Activated T-cell treated with anti-CD3 and anti-CD28 coated beads for 4 hours (primary cell): ENCODE measurements at places on chromosomes 1 and 21.

DNA sequence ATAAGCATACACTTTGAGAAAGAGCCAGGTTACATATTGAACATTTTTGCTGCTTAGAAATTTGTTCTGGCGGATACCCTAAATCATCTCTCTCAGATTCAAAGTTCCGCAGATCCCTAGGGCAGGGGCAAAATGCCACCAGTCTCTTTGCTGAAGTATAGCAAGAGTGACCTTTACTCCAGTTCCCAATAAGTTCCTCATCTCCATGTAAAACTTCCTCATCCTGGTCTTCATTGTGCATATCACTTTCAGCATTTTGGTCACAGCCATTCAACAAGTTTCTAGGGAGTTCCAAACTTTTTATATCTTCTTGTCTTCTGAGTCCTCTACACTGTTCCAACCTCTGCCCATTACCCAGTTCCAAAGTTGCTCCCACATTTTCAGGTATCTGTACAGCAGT lies 23.3 kb upstream of the LYPD8 start:
- no peak for DNase-seq

DNA sequence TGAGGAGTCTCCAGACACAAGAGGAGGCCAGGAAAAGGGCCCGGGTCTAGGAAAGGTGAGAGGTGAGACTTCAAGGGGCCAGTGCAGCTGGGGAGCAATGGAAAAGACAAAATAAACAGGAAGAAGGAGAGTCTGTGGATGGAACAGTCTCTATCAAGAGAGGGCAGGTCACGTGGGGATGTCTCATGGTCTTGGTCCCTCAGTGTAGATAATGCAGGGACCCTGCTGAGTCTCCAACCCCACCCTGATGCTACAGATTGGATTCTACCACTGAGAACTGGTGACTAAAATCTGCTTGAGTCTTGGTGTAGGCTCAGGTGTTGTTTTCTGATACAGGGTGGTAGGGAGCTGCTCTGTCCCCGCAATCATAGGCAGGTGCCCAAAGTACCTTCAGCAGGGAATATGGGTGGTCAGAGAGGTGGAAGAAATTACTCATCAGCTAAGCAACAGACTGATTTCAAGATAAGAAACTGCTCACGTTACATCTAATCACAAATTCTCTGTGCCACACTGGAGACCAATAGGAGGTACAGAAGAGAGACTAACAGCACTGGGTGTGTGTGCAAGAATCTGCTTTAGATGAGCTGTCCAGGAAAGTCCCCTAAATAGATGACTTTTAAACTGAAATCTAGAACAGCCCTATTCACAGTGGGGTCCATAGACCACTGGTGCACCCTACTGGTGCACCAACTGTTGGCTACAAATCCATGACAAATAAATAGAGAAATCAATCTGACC lies 101.5 kb upstream of the TLR5 start:
- no peak for DNase-seq

GRCh38 chr21:43707462-43707861 lies 11.5 kb upstream of the PDXK start:
- DNase-seq: no peak

DNA sequence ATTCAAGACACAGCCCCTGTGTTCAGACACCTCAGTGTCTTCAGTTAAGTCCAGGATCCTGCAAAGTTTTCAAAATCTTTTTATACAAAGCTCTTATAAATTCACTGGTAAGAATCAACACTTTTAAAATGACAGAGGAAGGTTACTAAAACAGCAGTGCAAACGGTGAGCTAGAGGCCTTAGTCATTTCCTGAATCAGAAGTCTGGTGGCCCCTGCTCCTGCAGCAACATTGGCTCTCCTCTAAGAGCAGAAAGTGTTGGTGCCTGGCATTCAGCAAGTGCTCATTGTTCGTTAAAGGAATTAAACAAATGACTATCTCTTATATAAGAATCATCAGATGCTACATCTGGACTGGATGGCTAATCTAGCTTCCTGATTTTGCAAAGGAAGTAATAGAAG lies 282.9 kb downstream of the PTGER3 start:
- no peak for DNase-seq

DNA sequence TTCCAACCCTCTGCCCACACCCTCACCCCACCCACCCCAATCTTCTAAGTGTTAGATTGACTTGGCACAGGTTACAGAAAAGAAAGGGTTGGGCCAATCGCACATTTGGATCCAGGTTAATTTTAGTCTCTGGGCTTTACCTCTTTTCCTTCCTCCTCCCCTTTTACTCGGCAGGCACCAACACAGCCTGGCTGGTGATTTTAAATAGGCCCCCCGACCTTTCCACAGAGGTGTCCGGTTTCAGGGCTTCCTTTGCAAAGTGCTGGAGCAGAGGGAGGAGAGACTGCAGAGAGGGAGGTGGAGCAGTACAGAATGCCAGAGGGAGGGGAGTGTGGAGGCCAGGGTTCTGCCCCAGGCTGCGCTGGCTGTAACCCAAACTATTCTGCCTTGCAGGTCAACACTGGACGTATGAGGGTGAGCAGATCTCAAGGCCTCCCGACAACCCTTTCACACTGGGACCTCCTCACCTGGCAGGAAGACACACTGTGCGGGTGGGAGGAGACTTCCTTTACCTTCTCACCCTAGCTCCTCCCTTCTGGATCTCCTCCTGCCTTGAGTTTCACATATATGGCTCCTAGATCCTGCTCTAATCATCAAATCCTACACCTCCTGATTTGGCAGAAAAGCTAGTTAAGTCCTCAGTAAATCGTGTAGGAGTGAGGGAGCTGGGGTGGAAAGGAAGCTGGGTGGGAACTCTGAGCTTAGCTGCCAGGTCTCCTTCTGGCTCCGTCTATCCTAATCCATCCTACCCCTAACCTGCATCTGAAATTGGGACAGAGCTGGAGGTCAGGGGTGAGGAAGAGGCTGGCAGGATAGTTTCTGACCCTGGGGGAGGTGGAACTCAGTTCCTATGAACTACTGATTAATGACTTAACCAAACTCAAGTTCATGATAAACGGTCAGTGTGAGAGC lies 2.4 kb downstream of the CA14 start:
- DNase-seq: no peak

GRCh38 chr1:172177849-172178248 lies 242.6 kb upstream of the C1orf105 start:
- DNase-seq: no peak

DNA sequence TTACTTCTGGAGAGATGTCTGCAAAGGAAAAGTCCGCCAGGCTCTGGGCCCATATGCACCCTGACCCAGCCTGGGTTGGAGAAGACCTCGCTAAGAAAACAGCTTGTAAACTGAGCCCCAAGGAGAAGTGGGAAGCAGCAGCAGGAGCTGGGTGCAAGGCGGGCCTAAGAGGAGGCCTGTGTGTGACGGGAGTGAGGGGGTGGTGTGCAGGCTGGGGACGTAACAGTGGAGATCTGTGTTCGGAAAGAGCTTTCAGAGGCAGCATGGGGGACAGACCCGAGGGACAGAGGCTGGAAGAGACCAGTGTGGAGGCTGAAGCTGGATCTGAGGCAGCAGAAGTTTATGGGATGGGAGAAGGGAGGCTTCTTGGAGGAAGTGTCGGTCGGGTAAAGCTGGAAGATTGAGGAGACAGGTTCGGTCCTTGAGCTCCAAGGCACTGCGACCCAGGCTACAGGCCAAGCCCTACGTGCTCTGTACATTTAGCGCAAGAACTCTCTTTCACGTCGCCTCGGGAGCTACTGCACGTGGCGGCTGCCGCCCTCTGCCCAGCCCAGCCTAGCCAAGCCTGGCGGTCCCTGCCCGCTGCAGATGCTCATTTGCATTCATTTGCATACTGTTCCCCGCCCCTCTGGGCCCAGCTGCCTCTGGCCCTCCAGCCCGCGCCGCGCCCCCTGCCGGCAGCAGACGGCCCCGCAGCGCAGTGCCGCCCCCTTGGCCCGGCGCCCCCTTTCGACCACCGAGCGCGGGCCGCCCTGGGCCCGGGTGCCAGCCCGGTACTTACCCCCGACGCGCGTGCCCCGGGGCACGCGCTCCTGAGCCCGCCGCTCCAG lies 6.3 kb downstream of the HPCA start:
- DNase-seq: no peak

- no peak for DNase-seq
Observed at GRCh38 chr1:7644086-7644485, 127.0 kb upstream of the VAMP3 start.

- DNase-seq: no peak
Observed at GRCh38 chr1:216670118-216670883, 52.9 kb downstream of the ESRRG start.
